ENCODE measurements at places on chromosomes 4 and X.

DNA sequence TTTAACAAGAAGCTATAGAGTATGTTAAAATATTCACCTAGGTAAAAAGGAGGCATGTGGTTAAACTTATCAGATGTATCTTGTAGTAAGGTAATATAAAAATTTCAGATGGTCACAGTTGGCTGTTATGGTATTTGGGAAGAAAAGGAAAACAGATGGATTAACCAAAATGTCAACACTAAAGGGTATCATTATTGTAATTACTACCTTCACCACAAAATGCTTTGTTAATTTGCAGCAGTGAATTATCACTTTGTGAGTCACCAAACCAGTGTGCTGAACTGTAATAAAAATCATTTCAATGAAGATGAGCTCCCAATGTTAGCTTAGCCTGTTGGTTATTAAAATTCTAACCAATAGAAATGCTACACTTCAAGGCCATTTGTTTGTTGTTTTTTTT, 233.9 kb downstream of the RPA4 start:
- no peak for DNase-seq

DNA sequence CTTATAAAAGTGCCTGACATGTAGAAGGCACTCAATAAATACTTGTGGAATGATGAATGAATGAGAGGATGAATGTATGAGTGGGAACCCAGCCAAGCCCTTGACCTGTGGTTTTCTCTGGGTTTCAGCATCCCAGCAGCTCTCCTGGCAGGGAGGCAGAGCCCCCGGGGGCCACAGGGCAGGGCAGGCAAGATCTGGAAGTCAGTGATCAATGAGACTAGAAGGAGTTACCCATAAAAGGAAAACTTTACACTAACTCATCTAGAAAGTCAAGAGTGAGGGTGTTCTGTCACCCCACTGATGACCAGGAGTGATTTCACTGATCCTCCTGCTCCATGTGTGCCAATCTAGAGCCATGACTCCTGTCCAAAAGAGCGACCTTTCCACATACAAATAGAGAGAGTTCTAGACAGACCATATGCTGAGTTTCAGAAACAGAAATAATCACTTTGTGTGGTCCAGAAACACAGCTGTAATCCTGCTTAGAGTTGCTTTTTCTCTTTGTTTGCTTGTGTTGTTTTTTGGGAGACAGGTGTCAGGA, 37.4 kb downstream of the MGARP start:
- DNase-seq, result no peak

DNA sequence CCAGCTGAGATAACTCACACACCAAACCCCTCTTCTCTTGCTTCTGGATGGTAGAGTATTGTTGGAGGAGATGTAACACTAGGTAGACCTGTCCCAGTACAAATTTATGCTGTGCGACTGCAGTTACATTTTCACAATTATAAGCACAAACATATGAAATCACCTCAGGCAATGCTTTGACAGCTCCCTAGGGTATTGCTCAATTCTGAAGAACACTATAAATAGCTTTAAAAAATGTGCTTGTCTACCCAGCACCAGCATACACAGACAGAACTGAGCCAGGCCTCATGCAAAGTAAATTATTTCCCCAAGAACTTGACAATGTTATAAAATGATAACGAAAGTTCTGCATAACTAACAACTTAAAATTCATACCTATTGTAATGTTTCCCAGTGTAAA, 1999.1 kb upstream of the ADGRL3 start:
- no peak for DNase-seq

GRCh38 chr4:61866378-61867030, 666.4 kb downstream of the ADGRL3 start:
- DNase-seq, result no peak

- no peak for DNase-seq
Measured at GRCh38 chrX:107398115-107398514, 51.3 kb upstream of the FRMPD3 start.

DNA sequence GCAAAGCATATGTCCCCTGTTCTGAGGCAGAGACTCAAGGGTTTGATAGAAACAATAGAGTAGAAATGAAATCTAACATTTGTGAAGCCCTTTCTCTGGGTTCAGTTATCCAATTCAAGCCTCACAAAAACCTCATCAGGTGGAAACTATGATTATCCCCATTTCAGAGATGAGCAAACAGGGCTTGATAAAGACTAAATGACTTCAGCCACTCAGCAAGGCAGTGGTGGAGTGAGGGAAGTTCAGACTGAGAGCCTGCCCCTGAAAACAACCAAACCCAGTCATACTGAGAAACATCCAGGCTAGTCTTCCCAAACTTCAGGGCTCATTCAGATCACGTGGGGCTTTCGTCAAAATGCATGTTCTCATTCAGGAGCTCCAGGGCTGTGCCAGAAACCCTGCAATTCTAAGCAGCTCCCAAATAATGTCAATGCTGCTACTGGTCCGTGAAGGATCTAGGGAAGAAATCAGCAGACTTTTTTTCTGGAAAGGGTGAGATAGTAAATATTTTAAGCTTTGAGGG, 109.6 kb upstream of the KIT start:
- no peak for DNase-seq

DNA sequence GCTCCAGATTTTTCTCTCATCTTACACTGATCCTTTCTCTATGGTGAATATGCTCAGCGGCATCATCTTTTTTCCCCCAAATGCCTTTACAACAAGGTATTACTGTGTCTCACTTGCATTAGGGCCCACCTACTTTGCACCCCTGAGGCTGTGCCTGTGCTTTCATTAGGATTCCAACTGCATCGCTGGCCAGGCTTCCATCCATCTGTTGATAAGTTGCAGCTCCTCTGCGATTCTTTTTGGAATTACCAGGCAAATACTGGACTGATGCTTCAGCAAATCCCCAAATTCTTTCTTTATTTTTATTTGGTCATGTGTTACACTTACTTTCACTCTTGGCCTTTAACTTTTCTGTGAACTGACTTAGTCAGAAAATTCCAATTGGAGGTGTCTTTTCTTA, 77.3 kb downstream of the AFF2 start:
- no peak for DNase-seq

- no peak for DNase-seq
Measured at GRCh38 chrX:29851857-29852605, 363.3 kb upstream of the MAGEB2 start.

- no peak for DNase-seq
Measured at GRCh38 chr4:105509291-105509690, 35.4 kb upstream of the PPA2 start.

- no peak for DNase-seq
Measured at GRCh38 chr4:70768301-70768948, 46.7 kb downstream of the RUFY3 start.

DNA sequence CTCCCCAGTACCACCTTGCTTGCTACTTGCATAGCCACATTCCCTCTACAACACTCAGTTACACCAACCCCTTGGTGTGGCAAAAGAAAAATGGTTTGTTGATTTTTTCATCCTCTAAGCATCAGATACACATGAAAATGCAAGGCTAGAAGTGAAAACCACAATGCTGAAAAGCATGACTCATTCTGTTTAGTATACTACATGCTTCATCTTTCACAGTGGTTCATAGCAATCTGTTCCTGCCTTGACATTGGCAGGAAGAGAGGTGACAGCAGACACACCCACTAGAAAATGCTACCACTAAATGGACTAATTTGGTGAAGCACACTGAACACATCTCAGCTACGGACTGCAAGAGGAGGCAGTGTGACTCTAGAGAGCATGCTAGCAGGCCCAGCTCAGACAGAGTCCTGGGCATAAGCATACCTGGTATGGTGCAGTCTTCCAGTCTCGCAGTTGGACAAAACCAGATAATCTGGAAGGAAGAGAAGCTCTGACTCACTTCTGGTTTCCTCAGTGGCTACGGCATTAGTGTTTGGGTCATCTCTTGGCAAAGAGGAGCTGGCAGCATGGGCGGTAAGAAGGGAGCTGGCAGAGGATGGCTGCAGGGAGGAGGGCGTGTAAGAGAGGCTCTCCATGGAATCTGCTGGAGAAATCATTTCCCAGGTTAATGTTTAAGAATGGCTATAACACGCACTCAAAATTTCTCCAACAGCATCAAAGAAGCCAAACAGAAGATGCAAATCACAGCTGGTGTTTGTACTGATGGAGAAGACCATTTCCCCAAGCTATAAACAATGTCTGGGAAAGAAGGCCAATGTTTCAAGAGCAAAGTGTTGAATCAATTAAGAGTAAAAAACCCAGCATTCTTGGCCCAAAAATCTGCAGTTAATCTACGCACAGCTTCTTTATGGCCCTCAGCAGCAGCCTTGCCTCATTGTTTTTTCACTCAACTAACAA, 37.8 kb downstream of the GAB3 start:
- DNase-seq, result peak; percentile 8

DNA sequence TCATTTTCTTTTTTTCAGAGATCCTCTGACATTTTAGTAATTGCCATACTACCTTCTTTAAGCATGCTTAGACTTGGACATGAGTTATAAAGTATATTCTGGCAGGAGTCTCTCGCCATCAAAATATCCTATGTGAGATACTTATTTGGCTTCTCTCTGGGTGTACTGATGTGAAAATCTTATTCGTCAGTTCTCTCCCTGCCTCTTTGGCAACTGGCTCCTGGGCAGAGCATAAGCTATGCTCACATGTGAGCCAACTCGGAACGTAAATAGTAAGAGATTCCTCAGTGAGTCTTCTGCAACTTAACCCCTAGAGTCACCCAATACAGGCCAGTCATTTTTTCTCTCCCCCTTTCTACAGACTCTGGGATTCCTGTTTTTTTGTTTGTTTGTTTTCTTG, 91.6 kb downstream of the MAGEB17 start:
- no peak for DNase-seq

- DNase-seq, result no peak
Measured at GRCh38 chrX:94400488-94400887, 726.5 kb downstream of the FAM133A start.

- DNase-seq, result peak; percentile 29
Measured at GRCh38 chr4:68373513-68373912, 23.6 kb upstream of the YTHDC1 start.

DNA sequence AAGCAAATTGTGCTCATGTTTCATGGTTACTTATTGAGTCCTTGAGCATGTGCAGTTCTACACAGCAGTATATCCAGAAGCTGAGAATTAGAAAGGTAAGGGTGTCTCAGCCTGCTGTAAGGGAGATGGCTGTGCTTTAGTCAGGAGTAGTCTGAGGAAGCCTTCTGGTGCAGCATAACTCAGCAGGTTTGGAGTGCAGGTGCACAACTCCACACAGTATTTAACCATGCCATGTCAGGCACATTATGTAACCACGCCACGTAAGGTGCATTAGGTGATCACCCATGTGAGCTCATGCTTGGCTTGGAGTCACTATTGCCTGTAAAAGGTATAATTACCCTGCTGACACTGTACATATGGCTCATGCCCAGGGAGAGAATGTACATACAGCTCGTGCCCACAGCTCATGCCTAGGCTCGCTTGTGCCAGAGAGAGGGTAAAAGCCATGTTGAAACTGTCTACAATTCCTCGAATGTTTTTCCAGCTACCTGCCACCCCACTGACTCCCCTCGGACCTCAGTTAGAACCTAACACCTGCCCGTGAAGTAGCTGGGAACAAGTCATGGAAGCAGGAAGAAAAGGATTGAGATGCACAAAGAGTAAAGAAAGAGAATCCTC, 37.8 kb downstream of the UCHL1 start:
- no peak for DNase-seq

GRCh38 chrX:124194901-124195300, 137.6 kb upstream of the TEX13D start:
- DNase-seq, result no peak

- no peak for DNase-seq
Measured at GRCh38 chrX:132776486-132777210, 181.8 kb downstream of the HS6ST2 start.

DNA sequence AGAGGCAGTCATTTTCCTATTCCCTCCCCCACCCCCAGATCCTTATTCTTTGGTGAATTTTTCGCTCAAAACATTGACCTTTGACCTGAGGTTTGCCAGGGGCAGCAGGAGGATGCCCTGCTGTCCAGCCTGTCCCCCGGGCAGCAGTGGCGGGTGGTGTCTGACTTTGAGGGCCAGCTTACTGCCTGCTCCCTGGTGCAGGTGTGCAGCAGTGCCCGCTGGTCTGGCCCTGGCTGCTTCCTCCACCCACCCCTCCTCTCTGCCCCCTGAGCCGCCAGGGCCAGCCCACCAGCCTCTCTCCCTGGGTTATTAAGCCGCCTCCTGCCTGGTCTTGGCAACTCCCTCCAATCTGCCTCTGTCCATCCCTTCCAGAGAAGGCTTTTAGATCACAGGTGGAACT, 40.8 kb upstream of the GRPEL1 start:
- no peak for DNase-seq

DNA sequence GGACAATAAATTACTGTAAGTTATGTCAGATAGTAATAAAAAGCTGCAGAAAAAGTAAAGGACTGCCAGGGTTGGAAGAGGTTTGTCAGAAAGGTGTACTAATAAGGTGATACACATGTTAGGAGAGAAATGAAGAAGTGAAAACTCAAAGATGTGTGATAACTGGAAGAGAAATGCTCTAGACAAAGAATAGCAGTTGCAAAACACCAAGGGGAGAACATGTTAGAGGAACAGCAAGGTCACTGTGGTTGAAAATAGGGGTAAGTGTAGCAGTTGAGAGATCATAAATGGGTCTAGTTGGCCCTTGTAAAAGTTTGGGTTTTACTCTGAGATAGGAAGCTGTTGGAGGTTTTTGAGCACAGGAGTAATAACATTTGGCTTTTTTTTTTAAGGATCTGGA, 46.9 kb downstream of the HSPA4L start:
- no peak for DNase-seq

GRCh38 chr4:74316397-74316796, 8.1 kb downstream of the EPGN start:
- no peak for DNase-seq

DNA sequence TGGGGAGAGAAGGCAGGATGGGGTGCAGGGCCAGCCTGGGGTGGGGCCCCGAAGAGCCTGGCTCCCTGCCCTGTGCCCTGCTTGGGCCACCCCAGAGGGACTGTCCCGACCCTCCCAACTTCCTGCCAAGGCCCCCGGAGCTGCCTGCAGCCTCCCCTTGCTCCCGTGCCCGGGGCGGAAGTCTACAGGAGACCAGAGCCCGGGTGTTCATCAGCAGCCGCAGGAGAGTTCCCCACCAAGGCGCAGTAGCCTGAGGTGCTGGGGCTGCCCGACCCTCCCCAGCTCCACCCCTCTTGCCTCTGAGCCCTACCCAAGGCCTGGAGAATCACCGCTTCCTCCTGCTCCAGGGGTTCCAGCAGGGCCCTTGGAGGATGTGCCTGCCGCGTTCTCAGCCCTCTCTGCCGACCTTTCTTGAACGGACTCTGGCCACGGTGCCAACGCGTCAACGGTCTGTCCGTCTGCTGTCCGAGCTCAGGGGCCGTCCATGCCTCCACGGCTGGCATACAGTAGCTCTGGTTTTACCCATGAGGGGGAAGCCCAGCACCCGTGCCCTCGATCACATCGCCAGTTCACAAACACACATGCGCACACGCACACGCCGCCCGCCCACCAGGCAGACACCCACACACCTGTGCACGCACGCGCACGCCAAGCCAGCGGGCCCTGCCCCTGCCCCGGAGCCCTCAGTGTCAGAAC, 36.0 kb upstream of the SPON2 start:
- DNase-seq, result no peak

GRCh38 chr4:47122592-47123291, 91.4 kb downstream of the GABRB1 start:
- DNase-seq, result no peak

GRCh38 chr4:2843263-2843940, at the start of gene ADD1:
Gene ADD1, plus strand, starts transcription at chr4:2843844. Its CDS starts 32,072 bp downstream, at chr4:2875916.
- DNase-seq, result peak; percentile 100

- DNase-seq, result no peak
Measured at GRCh38 chr4:1544861-1545281, 138.6 kb upstream of the NKX1-1 start.

Measured in activated CD4-positive, alpha-beta T cell treated with anti-CD3 and anti-CD28 coated beads, Interleukin-2, amount 50 U/mL, for 24 hours (primary cell).